ENCODE measurements at places on chromosomes 4 and X.

- no peak for DNase-seq
These were observed 8.4 kb upstream of the MEPE start for GRCh38 chr4:87824352-87824751.

GRCh38 chr4:4752025-4752424, 107.4 kb upstream of the MSX1 start:
- DNase-seq: no peak

DNA sequence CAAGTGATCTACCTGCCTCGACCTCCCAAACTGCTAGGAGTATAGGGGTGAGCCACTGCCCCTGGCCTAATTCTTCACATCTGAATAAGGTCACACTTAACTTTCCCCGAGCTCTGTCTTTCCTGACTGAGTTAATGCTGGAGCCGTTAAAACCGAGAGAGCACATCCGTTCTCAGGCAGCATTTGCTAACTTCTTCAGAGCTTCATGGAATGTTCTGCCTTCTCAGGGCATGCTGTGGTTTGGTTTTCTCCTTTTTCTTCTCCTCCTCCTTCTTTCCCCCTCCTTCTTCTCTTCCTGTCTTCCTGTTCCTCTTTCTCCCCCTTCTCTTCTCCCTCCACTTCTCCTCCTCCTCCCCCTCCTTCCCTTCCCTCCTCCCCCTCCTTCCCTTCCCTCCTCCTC, 119.9 kb downstream of the ASMT start:
- DNase-seq: no peak

- no peak for DNase-seq
These were observed 90.9 kb downstream of the COMMD8 start for GRCh38 chr4:47372561-47372960.

- no peak for DNase-seq
These were observed 26.7 kb upstream of the GPRIN3 start for GRCh38 chr4:89334311-89334710.

DNA sequence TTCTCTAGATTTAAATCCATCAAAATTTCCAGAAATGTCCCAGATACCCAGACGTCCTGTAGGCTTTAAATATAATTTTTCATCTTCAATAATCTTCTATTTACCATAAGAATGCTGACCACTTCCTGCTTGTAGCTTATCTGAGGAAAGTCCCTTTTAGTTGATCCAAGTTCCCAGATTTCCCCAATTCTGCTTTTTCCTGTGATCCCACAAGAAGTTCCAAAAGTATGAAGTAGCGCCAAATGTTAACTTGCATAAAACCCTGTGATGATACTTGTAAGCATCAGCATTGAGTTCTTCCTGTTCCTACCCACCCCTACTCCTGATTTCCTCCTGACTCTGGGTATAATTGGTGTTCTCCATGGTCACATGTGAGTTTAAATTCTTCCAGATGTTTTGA, 10.6 kb upstream of the TLR8 start:
- no peak for DNase-seq

- DNase-seq: no peak
These were observed 505.6 kb downstream of the STIM2 start for GRCh38 chr4:27366104-27366823.

Measured in renal pelvis (tissue), 12 donors.